ENCODE measurements at places on chromosomes 13 and 19.
A peak's percentile ranks its signal among the peaks of the same experiment; 100 is the strongest.

- no peak for DNase-seq
These were observed 14.4 kb upstream of the RUBCNL start for GRCh38 chr13:46401432-46401831.

GRCh38 chr19:13190781-13191540 lies 40.8 kb downstream of the IER2 start:
- DNase-seq, result no peak

DNA sequence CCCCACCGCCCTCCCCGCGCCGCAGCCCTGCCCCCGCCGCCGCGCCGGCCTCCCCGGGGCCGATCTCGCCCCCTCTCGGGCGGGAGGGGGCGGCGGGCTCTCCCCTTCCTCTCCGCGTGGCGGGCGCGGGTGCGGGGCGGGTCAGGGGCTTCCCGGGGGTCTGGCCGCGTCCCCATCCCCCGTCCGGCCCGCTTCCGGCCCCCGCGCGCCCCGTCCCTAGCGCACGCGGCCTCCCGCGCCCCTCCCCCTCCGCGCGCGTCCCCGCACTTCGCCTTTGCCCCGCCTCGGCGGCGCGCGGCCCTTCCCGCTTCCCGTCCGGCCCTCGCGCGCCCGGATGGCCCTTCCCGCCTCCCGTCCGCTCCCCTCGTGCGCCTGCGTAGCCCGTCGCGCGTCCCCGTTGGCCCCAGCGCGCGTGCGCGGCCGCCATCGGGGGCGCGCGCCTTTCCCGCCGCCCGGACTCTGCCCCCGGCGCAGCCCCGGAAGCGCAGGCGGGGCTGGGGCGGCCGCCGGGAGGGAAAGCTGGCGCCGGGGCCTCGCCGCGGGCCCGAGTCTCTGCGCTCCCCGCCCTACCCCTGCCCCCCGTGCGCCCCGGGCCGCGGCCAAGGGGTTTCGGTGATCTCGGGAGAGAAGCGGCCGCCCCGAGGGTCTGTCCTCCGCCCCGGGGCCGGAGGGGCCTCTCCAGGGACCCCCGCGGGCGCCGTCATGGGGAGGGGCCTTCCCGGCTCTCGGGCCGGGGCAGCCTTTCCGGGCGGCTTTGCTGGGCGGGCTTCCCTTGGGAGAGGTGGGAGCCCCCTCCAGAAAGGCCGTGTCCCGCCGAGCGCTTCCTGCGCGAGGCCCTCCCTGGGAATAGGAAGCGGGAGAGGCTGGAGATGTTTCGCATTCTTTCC lies 519 bp downstream of the PTBP1 start:
- peak; percentile 82 for DNase-seq

DNA sequence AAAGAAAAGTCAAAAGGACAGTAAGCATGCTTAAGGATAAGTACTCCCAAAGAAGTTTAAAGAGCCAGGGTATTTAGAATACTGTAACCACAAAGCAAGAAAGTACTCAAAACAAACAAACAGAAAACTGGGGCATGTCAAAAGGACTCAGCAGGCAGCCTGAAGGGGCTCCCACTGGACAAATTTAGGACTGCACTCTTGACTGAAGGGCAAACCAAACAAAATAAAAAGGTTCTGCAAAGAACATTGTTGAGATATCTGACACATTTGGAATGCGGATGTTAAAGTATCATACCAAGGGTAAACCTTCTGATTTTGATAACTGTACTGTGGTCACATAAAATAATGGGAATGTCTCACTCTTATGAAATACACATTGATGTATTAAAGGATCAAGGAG lies 157.4 kb downstream of the TNFSF13B start:
- DNase-seq, result no peak

GRCh38 chr13:113810640-113811039 lies 51.6 kb downstream of the TMEM255B start:
- no peak for DNase-seq

DNA sequence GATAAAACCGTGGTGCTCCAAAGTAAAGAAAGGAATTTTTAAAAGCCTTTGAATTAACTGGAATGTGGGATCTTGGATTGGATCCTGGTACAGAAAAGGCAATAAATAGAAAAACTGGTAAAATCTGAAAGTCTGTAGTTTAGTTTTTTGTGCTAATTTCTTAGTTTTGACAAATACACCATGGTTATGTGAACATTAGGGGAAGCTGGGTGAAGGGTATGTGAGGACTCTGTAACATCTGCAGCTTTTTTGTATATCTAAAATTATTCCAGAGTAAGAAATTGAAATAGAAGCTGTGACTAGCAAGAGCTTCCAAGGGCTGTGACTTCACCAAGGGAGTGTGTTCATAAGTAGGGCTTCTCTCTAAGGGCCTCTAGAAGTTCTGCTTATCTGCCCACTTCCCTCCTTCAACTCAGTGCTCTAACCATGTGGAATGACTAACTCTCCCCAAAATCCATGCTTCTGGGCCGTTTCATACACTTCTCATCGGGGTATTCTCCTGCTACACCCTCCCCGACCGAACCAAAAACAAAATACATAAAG lies 26.5 kb downstream of the ARHGAP35 start:
- no peak for DNase-seq

DNA sequence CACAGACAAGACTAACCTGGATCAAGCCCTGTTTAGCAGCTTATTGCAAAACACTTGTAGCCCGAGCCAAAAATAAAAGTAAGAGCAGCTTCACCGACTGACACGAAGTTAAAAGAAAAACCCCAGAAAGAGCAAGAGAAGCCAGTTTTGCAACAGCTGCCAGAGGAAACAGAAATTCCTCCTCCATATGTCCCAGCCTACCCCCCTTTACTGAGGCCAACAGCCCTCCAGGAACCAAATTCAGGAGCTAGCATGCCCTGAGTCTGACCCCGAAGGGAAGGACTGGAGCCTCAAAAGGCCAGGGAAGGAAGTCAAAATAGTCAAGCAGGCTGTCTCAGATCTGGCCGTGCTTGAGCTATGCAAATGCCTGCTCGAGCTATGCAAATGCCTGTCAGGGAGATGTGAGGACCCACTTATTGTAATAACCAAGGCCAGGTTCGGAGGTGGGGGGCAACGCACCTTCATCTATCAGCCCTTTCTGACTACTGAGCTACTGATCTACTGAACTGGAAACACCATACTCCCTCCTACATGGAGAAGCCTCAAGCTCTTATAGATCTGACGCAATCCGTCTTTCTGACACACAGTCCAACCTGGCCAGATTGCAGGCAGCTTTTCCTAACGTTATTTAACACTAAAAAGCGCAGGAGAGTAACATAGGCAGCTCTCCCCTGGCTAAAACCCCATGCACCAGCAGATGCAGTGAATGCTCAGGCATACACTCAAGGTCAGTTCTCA lies 6.7 kb downstream of the SIGLEC11 start:
- no peak for DNase-seq

- no peak for DNase-seq
These were observed 58.3 kb downstream of the RAB20 start for GRCh38 chr13:110503037-110503901.

- no peak for DNase-seq
These were observed 365.2 kb downstream of the PCDH17 start for GRCh38 chr13:57996717-57997116.

DNA sequence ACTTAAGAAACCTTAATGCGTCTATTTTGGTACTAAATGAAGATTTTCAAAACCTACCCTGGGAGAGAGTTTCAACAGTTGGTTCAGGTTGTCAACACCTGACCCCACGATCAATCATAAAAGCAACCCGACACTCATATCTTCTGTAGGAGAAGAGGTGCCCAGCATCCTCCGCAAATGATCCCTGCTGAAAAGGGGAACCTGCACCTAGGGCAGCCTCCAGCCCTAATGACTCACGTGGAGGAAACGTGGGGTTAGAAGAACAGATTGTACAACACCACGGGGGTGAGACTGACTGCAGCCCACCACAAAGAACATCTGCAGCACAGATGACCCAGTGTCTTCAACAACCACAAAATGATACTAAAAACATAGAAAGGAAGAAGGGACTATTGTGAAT lies 116.3 kb downstream of the RAB20 start:
- DNase-seq, result no peak

GRCh38 chr19:28644169-28644775 lies 568.7 kb downstream of the UQCRFS1 start:
- DNase-seq, result no peak

DNA sequence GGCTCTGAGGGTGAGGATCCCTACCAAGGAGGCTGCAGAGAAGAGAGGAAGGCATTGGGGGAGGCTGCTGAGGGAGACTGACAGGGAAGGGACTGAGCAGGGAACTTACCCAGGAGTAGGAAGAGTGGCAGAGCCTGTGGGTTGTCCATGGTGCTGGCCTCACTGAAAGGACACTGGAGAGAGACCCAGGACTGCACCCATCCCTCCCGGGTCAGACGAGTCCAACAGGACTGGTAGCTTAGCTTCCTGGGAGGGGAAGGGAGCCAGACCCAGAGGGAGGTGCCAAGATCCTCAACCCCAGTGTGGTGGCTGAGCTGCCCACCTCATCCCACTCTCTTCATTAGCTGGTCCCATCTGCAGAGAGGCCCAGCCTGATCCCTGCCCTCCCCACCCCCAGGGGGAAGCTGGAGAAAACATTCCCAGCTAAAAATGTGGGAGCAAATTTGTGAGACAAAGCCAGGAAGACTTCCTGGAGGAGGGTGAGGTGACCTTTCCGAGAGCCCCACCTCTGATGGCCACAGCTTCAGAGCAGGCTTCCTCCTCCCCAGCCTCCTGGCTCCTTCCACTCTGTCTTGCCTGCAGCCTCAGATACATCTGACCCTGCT lies at the start of gene VSIG10L:
VSIG10L (minus strand) TSS at position 164 of the 605 bp plus-strand sequence; CDS start at position 149, 15 bp downstream.
- DNase-seq, result no peak

GRCh38 chr13:109297628-109298027 lies 488.8 kb downstream of the IRS2 start:
- DNase-seq, result no peak

DNA sequence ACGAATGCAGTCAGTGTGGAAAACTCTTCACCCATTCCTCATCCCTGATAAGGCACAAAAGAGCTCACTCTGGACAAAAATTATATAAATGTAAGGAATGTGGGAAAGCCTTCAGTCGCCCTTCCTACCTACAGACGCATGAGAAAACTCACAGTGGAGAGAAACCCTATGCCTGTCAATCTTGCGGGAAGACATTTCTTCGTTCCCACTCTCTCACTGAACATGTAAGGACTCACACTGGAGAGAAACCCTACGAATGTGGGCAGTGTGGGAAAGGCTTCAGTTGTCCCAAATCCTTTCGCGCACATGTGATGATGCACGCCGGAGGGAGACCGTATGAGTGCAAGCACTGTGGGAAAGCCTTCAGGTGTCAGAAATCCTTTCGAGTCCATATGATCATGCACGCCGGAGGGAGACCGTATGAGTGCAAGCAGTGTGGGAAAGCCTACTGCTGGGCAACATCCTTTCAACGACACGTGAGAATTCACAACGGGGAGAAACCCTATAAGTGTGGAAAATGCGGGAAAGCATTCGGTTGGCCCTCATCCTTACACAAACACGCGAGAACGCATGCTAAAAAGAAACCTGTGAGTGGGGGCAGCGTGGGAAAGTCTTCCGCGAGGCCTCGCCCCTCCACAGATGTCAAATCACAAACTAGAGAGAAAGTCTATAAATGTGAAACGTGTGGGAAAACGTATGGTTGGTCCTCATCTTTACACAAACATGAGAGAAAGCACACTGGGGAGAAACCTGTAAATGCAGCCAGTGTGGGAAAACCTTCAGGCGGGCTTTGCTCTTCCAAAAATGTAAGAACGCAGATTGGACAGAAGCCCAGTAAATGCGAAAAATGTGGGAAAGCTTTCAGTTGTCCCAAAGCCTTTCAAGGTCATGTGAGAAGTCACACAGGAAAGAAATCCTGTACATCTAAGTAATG lies 10.5 kb downstream of the ZNF556 start:
- no peak for DNase-seq

DNA sequence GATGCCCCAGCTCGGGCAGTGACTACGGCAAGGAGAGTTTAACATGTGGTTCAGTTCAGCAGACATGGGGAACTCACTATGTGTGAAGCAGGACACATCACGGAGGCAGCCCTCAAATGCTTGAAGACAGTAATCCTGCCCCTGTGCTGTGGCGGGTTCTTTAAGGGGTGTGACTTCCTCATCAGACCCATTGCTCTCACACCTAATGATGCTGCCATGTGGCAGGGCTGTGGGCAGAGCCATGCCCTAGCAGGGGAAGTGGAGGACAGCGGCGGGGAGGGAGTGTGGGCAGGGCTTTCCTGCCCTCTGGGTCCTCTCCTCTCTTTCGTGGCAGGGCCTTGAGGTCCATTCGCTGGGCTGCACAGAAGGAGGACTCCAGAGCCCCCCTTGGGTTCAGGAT lies 131.1 kb upstream of the GJB6 start:
- no peak for DNase-seq

DNA sequence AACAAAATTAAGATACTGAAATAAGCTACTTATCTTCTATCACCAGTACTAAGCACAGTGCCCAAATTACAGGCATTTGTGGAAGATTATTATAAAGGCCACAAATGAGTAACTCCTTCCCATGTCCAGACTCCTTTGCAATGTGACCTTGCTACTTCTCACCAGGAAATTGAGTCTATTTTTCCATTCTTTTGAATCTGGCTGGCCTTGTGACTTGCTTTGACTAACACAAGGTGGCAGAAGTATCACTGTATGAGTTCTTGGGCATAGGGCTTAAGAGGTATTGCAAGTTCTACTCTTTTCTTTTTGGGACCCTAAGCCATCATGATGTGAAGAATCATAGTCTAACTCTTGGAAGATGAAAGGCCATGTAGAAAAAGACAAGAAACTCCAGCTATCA lies 49.9 kb downstream of the UGGT2 start:
- DNase-seq, result no peak

GRCh38 chr19:43754253-43754502 lies 584 bp downstream of the SMG9 start:
- no peak for DNase-seq

GRCh38 chr13:110057052-110057451 lies 249.9 kb downstream of the COL4A1 start:
- DNase-seq, result no peak

DNA sequence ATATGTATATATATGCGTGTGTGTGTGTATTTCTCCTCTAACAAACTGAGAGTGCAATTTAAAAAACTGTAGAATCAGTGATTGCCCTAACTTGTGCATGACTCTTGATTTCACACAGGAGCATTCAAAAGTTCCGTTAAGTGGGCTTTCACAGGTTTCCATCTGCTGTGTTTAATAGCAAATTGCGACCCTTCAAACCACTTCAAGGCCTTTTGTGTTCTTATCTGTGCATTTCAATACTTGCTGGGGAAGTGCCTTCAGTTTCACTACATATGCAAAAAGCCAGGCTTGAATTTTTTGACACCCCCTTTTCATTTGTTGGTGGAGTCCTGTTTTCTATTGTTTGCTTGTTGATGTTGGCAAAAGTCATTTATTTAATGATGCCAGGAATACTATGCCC lies 158.0 kb downstream of the TM9SF2 start:
- no peak for DNase-seq

Data from T-cell (primary cell).